ENCODE measurements at places on chromosomes 12 and 14. TPM values are rescaled to one million over a fixed set of nuclear protein-coding genes. Genes with fewer than 3 reads are reported as not detected.

The HHIPL1 gene
- total RNA-seq: 1.9 TPM

DNA sequence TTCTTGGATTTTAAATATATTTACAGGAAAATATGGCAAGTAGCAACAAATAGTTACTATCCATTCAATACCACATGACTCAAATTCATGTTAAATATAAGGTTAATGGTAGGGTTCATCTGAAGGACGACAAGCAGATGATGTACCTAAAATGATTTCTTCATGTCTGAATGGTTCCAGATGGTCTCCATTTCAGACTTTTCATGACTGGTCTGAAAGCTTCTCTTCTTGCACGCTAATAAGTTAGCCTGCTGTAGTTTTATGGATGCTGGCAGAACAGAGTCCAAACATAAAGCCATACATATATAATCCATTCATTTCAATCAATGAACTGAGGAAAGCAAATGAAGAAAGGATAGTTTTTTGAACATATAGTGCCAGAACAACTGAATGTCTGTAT, 257.0 kb upstream of the MGAT4C start:
- DNase-seq: no peak

- no peak for DNase-seq
These were observed 571.5 kb upstream of the FBXO33 start for GRCh38 chr14:40003773-40004172.

The DIO3 gene
- not detected for total RNA-seq

DNA sequence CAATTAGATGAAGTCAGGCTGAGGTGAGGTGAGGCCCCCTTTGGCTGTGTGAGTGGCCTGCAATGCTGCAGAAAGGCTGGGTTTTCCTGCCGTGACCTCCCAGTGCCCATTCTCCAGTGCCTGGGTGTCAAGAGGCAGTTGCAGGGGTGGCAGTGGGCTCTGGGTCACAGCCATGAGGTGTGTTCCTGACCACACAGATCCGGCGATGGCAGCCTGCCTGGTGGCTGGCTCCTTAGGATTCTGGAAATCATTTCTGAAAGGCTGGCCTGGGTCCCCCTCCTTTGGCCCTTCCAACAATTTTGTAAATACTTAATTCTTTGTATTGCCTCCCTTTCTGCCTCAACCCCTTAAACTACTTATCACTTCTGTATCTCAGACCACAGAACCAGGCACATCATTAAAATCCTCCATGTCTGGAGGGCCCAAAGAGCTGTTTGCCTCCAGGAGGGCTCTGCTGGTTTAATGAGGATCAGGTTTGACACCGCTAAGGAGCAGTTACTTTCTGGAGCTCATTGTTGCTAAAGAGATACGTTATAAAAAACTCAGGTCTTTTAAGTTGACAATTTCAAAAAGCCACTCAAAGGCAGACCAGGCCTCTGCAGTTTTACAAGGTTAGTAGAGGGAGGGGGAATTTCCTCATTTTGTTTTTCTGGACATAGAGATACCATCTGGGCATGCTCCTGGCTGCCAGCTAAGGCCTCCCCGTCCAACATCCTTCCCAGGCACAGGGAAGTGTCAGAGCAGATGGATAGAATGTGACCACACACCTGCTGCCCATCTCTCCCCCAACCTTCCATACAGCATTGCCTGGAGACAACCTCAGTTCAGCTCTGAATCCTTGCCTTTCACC, 204.4 kb downstream of the FOXN3 start:
- no peak for DNase-seq

DNA sequence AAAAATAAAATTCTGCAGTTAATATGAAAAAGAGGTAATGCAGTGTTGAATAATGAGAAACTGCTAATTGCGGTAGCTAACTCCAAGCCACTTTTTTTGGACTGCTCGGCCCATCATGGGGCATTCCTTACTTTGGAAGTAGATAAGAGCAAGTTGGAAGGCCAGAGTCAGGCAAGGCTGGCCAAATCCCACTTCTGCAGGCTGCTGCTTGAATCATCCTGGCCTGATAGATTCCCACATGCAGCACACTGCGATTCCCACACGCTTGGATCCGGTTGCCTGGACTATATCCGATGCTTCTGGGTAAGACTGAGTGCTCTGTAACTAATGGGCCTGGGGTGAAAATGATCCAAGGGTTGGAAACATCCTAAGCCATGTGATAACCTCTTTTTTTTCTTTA, 10.6 kb downstream of the EIF2B2 start:
- peak; percentile 77 for DNase-seq

GRCh38 chr12:48482198-48482597, at the start of gene C12orf54:
Gene C12orf54 (plus strand): TSS chr12:48482498. CDS start chr12:48483297, 799 bp downstream.
- DNase-seq: no peak

GRCh38 chr14:101034986-101035385, 131.5 kb upstream of the RTL1 start:
- DNase-seq: peak; percentile 39

The CLEC4A gene
- total RNA-seq: 0.35 TPM

The LRRC43 gene
- total RNA-seq: 0.43 TPM

DNA sequence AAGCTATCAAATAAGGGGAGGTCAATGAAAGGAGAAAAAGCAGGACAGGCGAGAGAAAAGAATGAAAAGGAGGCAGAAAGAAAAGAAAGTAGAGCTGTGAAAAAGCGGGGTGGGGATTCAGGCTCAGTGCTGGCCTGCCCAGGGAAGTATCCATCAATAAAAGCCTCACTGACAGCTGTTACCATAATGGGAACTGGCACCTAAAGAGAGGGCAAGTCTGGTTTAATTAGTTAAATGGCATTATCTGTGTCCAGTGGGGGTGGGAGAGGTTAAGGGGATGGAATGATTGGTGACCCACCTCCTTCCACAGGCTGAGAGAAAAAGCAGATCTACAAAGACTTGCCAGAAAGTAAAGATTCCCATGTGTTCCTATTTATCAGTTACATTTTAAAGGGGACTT, 7.4 kb downstream of the SALL2 start:
- no peak for DNase-seq

The SLC6A15 gene
- total RNA-seq: not detected

The CPM gene
- total RNA-seq: 3.2 TPM

The PLEK2 gene
- total RNA-seq: 0.40 TPM

DNA sequence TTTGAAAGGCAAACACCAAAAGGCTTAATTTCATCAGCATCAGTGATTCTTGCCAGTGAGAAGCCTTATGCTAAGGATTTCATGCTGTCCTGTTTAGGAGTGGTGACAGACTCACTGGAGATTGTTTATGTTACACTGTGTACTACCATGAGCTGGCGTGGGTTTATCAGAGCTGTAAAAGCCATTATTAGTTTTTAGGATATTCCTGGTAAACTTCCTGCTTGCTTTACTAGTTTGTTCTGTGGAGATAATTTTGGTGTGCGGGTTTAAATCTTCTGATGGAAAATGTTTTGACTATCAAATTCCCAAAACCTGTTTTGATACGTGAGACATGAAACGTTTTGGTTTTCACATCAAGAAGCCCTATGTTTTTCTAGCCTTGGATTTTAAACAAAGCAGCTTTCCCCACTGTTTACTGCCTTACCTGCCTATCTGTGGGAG, 15.2 kb downstream of the PPFIBP1 start:
- no peak for DNase-seq

DNA sequence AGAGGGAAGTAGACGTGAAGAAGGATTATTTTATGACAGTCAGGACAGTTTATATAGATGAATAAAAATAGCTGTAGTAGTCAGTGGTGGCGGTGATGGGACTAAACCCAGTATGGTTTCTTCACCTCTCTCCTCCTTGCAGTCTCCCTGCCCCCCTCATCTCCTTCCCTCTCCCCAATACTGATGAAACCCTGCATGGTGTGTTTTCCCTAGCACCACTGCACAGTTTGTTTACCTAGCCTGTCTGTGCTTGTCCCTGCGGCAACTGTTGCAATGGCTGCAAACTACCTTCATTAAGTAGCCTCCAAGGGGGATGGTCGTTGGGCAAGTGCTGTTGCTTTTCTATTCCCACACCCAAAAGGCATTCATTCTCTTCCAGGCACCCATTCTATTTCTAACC, 14.7 kb downstream of the PCBP2 start:
- no peak for DNase-seq

The PAX9 gene
- total RNA-seq: not detected

DNA sequence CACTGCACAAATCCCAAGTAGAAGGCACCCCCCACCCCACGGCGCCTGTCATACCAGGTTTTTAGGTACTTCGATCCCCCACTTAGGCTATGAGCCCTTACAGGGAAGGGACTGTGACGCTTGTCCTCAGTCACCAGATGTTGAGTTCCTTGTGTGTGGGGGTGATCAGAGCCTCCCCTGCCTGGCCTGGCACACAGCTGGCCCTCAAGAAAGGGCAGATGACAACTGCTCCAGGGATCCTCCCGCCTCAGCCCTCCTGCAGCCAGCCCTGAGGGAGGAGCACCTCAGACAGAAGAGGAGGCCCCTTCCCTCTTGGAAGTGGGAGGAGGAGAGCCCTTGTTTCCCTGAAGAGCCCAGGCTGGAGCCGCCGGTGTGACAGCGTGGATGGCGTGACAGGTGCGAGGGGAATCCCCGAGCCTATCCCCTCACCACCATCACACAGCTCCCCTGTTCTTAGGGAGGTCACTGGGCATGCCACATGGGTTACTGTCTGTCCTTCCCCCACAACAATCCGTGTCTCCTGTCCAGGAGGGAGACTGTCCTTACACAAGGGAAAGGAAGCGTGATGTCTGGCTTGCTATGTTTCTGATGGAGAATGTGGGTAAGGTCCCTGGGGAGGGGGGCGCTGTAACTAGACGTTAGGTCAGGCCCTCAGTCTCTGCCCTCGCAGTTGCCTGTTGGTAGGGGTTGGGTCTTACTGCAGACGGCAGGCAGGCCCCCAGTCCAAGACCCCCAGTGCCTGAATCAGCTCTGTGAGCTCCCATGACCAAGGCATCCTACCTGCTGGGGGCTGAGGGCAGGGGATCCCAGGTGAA, 31.4 kb downstream of the P2RX4 start:
- no peak for DNase-seq

GRCh38 chr14:104352493-104353220, 214.3 kb downstream of the KIF26A start:
- DNase-seq: peak; percentile 50

DNA sequence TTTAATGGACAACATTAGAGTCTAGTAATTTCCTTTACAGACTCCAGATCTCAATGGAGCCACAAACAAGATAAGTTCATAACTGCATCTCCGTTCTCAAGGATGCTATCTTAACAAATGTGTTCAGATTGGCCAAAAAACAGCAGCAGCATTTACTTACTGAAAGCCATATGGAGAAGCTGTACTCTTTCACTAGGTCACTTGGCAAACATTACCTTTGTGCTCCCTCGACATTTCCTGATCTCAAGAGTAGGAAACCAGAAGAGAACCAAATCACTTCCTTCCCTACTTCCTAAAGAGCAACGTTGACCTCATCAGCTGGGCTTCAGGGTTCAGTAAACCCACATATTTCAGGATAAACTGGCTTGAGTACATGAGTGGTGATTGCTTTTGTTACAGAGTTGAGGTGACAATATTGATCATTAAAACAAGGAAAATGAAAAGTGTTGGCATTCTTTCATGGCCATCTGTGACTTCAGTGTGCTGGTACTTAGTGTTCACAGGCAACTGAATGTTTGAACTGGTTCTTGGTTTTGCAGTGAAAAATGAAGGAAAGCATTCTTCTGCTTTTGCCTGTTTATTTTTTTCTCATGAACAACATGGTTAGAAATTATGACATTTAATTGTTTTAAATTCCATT, 449.6 kb downstream of the TMEM117 start:
- DNase-seq: no peak

GRCh38 chr12:65004270-65004669, 116.8 kb downstream of the WIF1 start:
- DNase-seq: no peak

Data from cardiac septum (tissue), 1 donor.